ENCODE measurements at places on chromosomes 12 and 14. TPM values are rescaled to one million over a fixed set of nuclear protein-coding genes. Genes with fewer than 3 reads are reported as not detected.

DNA sequence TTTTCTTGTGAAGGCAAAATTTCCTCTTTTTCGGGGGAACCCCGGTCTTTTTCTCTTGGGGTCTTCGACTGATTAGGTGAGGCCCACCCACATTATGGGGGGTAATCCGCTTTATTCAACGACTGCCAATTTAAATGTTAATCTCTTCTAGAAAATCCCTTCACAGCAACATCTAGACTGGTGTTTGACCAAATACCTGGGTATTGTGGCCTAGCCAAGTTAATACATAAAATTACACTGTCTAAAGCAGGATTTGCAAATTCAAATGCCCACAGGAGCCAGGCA is 170.0 kb upstream of the FOXN3 start:
- no peaks in the 10 kb centered on the region for H3K27me3 ChIP-seq
- H3K27ac ChIP-seq = no peak overlapping the region
- H3K36me3 ChIP-seq = peaks cover 4% of the 10 kb centered on the region
- H3K4me1 ChIP-seq = peaks cover 3% of the 10 kb centered on the region
- H3K4me3 ChIP-seq = no peak overlapping the region

The RDH11 gene
- total RNA-seq = 103 TPM

The EMP1 gene
- total RNA-seq = 0.31 TPM

DNA sequence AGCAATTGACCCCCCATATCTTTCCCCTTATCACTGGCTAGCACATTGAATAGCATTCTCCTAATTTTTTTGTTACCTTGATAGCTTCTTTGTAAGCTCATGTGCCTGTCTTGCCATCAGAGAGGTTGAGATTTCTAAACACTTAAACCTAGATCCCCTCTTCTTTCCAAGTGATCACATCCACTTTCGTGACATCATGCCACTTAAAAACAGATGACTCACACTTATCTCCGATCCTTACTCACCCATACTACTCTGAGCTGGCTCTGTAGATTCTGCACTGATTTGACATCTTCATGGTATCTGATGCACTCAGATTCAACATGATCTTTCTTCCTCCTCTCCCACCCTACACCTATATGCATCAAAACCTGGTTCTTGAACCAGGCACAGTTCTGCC is 10.5 kb downstream of the GPR137C start:
- no peaks in the 10 kb centered on the region for H3K27me3 ChIP-seq
- H3K27ac ChIP-seq = no peak overlapping the region
- H3K4me1 ChIP-seq = peaks cover 5% of the 10 kb centered on the region
- no peak for DNase-seq
- peaks cover 15% of the 10 kb centered on the region for H3K36me3 ChIP-seq

- DNase-seq = no peak
- peaks cover 30% of the 10 kb centered on the region for H3K4me1 ChIP-seq
- H3K4me3 ChIP-seq = peak overlapping the region; percentile 93
- peaks cover 2% of the 10 kb centered on the region for H3K36me3 ChIP-seq
- H3K27ac ChIP-seq = peak overlapping the region; percentile 96
Measured at GRCh38 chr12:112107306-112108201, 1.0 kb downstream of the NAA25 start.

DNA sequence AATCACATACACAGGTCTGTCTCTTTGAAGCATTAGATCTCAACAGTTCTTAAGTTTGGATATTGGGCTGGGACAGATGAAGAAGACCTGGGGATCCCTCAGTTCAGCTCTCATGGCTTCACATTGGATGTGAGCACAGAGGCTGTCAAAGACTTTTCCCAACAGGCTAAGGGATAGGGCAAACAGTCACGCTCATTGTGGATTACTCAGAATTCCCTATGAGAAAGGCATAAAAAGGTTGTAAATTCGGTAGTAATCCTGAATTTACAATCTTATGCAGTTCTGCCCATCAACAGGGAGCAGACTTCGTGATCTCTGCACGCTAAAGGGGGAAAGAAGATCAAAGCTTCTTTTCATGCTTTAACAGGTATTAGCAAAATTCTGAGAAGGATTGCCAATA is 448.4 kb downstream of the DAD1 start:
- no peak overlapping the region for H3K27ac ChIP-seq
- peaks cover 32% of the 10 kb centered on the region for H3K27me3 ChIP-seq
- no peak overlapping the region for H3K4me3 ChIP-seq
- H3K4me1 ChIP-seq = no peaks in the 10 kb centered on the region
- DNase-seq = no peak
- H3K36me3 ChIP-seq = no peaks in the 10 kb centered on the region

The OVCH1 gene
- total RNA-seq = 0.65 TPM

- H3K27ac ChIP-seq = no peak overlapping the region
- H3K27me3 ChIP-seq = peaks cover 9% of the 10 kb centered on the region
- H3K36me3 ChIP-seq = peaks cover 2% of the 10 kb centered on the region
- H3K4me1 ChIP-seq = peaks cover 15% of the 10 kb centered on the region
- no peak for DNase-seq
Measured at GRCh38 chr12:55718015-55718414, 2.2 kb downstream of the BLOC1S1 start.

DNA sequence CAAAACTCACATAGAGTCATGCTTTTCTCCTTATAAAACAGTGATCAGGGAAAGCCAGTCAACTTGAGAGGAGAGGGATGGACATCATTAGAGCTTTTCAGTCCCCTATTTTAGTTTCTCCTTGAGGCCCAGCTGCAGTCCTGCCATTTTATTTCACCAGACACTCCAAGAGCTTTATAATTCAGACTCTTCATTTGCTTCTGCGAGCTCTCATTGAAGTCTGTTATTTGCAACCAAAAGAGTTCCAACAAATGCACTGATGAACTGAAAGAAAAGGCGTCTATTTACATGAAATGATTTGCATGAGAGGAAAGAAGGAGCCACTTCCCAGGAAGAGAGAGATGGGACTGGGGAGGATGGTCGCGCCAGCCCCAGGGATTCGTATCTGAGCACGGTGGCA is 86.8 kb downstream of the NDUFA12 start:
- no peaks in the 10 kb centered on the region for H3K27me3 ChIP-seq
- H3K27ac ChIP-seq = no peak overlapping the region
- no peak for DNase-seq
- H3K4me3 ChIP-seq = no peak overlapping the region
